ENCODE measurements at places on chromosomes 4 and X.

DNA sequence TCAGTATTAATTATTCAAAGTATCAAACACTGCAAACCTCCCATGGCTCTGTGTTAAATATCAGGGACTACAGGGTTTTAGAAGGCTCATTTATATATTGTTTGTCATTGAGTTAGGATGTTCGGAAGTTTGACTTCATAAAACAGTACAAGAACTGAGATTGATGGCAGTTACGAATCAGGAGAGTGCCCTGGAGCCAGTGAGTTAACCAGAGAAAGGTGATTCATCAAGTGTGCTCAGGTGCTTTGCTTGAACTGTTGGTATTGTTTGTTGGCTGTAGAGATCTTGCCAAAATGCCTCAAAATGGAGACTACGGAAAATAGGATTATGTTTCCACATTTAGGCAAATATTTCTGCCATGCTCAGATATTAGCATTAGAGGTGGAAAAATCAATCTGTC, 7.5 kb upstream of the GPR101 start:
- DNase-seq, result no peak

GRCh38 chrX:12898073-12898472, 8.3 kb upstream of the TLR8 start:
- no peak for DNase-seq

GRCh38 chr4:150379454-150379853, 202.5 kb upstream of the MAB21L2 start:
- peak; percentile 38 for DNase-seq

DNA sequence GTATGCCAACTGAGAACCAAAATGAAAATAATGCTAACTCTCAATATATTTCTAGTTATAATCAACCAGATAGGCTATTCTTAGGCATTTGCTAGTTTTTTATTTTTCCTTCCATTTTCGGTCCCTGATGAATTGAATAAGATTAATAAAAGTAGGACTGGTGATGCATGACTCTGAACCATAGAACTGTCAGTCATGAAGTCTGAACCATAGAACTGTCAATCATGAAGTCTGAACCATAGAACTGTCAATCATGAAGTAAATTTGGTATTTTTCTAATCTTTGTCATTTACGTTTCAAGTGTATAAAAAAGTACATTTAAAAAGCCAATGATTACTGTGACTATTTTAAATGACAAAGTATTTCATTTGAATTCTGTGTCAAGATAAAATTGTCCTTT, 460.2 kb upstream of the NDST3 start:
- no peak for DNase-seq

GRCh38 chr4:65367306-65367705, 303.0 kb downstream of the EPHA5 start:
- peak; percentile 21 for DNase-seq

GRCh38 chrX:21661316-21661715, 3.2 kb upstream of the KLHL34 start:
- DNase-seq, result no peak

DNA sequence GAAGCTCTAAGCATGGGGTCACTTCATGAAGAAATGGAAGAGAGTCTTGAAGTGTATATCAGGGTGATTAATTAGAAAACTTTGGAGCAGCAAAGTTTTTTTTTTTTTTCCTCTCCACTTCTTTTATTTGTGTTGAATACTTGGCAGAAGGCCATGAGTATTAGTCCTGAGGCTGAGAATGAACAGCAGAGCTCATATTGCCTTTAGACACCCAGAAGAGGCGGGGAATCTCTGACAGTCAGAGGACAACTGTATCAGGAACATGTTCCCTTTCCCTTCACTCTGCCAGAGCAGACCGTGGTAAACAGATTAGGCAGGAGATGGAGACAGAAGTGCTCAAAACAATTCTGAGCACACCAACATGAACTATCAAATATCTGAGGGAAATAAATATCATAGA, 300.9 kb downstream of the FAM47A start:
- DNase-seq, result no peak

DNA sequence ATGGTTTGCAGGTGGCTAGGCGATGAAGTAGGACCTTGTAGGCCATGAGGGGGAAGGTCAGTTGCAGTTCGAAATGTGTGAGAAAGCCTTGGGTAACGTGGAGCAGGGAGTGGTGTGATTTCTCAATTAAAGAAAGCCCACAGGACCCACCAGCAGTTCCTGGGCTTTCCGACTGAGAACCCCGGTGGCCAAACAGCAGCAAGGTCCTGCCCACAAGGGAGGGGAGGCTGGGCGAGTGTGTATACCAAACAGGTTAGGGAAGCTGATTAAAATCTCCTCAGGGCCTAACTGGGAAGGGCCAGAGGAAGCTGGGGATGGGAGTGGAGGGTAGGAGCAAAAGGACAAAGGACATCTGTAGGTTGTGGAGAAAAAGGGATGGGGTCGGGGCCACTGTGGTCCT, 2.4 kb downstream of the ATP6AP1 start:
- no peak for DNase-seq

DNA sequence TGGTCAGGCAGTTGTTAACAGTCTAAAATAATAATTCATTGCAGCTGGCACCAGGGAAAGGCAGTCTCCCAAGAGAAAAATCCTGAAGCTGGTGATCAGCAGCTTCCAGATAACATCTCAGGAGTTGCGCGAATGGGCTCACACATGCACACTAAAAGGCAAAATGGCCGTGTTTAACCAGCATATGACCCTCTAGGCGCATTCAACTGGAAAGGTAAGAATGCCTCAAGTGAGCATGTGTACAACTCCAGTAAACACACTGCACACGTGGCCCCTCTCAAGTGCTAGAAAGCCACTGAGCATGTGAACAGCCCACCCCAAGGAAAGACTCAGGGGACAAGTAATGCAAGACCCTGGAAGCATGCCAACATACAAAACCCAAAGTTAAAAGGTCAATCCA, 33.1 kb downstream of the STPG2 start:
- no peak for DNase-seq

DNA sequence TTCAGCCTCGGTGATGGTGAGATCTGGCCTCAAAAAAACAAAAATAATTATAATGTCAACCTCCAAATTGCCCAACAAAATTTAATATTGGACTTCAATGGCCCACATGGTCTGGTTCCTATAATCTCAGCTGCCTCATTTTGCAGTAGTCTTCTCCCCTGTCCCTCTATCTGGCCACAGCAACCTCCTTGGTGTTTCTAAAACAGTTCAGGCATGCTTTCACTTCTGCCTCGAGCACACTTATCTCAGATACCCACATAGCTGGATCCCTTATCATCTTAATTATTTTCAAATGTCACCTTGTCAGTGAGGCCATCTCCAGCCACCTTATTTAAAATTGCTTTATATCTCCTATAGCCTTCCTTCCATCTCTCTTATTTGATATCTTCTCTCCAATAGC, 52.9 kb upstream of the WDFY3 start:
- DNase-seq, result no peak

DNA sequence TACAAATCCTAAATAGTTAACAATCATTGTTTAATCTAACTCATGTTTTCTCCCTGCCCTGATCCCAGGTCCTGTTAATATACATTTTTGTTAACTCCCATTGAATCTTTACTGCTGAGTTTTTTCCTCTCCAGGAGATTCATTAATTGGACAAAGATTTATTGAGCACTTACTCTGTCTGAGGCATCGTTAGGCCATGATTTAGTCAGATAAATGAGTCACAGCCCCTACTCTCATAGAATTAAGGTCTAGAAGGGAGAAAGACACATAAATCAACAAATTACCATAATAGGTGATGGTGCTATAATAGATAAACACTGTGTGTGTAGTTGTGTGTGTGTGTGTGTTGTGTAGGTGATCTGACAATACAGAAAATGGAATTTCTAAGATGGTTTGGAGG, 112.5 kb downstream of the MAPK10 start:
- DNase-seq, result no peak

DNA sequence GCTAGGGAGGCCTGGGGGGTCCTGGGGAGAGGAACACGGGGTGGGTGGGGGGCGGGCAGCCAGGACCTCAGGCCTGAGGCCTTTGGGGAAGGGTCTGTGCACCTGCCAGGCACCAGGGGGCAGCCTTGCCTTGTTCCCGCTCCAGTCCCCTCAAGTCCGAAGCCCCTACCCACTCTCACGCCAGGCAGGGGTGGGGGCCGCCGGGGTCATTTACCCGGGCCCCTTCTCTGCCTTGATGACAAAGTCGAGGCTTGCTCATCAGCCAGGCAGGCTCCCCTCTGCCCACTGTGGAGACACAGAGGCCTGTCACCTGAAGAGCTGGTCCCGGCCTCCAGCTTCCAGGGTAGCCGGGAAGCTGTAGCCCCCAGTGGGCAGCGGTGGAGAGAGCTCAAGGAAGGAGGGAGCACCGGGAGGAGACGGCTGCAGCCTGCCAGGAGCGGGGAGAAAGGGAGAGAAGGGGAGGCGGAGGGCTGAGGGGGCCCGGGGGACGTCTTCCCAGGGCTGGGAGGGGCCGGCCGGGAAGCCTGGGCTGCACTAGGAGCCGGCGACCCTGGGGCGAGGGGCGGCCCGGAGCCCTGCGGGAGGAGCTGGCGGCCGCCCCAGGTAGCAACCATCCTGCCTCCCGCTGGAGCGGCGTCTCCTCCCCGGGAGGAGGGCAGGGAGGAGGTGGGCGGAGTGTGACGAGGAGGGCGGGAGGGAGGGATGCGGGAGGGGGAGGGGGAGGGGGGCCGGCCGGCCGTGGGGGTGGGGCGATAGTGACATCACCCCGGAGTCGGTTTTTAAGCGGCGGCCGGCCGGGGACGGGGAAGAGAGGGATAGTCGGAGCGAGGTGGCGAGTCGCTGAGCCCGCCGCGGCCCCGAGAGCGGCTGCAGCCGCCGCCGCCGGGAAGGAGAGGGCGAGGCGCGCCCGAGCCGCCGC, at the start of gene SLC6A8:
TSS of gene SLC6A8 (plus strand) at position 806 of the 919 bp plus-strand sequence. CDS start 649 bp downstream, outside the sequence.
- peak; percentile 61 for DNase-seq

GRCh38 chr4:8913858-8914460, 42.3 kb upstream of the HMX1 start:
- no peak for DNase-seq

- DNase-seq, result no peak
Observed at GRCh38 chr4:26104056-26104685, 190.2 kb downstream of the SMIM20 start.

- no peak for DNase-seq
Observed at GRCh38 chr4:142112451-142112850, 476.1 kb downstream of the IL15 start.

DNA sequence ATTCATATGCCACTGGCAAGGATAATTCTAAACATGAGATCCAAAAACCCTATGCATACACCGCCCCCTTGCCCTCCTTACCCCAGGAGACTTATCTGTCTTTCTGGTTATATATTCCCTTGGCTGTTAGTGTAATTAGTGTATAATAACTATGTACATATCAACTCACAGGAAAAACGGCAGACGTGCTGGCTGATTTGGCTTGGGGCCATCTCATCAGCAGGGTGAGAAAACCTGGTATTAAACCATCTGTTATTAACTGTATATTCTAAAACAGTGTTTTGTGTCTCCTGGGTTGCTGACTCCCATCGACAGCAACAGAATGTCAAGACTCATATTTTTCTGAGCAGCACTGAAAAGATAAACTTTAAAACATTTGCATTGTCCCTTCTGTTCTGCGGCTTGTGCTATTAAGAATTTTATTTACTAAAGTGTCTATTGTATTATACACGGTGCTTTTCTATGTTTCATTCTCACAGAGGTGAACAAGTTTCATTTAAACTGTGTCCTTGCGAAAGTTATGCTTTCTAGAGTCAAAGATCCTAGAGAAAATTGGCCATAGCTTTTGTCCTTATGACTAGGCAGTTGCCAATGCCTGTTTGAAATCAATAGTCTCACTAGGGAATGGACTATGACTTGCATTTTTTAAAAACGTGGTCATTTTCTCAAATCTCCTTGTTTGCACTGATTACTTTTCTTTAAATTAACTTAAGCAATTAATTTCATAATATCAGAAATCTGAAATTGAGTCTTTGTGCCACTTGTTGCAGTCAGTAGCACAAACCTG, 211.5 kb upstream of the MID1 start:
- DNase-seq, result no peak

DNA sequence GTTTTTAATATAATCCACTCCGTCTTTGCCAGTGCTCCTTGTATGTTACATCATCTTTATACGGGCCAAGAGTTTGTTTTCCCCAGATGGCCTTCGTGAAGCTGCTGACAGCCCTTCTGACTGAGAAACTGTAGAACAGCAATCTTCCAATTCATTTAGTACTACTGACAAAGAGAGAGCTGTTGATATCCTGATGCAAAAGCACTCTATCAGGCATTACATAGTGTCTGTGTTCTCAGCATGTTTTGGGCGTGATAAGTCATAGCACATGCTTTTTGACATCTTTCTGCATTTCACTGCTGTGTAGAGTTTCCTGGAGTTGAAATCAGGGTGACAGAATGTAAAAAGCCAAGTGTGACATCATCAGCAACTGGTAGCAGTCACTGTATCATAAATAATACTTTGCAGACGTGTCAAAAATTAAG, 746.3 kb upstream of the FAM241A start:
- DNase-seq, result peak; percentile 83

DNA sequence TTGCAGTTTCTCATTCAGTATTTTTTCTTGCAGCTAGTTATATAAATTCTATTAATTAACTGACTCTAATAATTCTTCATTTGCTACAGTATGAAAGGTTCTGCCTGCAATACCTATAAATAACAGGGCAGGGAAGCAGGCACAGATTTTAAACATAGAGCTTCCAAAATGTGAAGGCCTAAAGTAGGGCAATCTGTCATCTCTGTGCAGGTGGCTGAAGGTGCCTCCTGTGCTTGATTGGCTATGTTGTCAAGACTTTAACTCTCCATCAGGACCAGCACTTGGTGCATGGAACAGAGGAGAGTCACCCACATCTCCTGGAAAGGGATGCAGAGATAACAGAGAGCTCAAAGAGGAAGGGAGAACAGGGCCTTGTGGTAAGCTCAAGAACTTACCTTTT, 75.2 kb upstream of the TSPAN5 start:
- DNase-seq, result no peak

DNA sequence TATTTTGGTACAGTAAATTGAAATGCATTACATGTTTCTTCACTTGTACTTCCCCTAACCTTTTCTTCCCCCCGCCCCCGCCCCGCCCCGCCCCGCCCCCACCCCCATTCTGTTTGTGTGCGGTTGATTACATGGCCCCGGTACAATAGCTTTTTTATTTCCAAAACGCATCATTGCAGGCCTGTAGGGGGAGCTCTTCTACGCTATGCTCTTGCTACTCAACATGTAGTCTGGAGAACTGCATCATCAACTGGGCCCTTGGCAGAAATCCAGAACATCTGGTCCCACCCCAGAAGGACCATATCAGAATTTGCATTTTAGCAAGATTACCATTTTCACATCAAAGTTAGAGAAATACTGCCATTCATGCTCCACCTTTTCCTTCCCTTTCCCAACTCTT, 333.3 kb upstream of the DDX53 start:
- peak; percentile 10 for DNase-seq

Data from fibroblast of upper back skin (primary cell).